ENCODE measurements at places on chromosomes 3 and 15. TPM values are rescaled to one million over a fixed set of nuclear protein-coding genes. Genes with fewer than 3 reads are reported as not detected.

C2CD4B gene
- not detected for total RNA-seq

- peak; percentile 33 for DNase-seq
These were observed 90.6 kb upstream of the UBE2E2 start for GRCh38 chr3:23112491-23112890.

DNA sequence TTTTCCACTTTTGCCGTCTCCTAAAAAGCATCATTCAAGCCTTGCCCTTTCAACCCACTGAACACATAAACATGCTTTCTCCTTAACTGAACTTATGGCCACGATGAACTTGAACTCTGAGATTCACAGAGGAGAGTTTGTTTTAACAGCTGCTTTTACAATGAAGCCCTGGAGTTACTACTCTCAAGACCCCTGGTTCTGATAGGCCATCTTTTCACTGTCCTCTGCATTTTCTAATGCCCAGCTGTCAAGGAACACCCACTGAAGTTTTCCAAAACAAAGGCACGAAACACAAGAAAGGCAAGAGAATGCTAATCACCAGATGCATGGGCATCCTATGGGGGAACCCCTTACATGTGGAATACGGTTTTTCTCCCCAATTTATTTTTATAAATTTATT, 100.8 kb downstream of the ADAMTS9 start:
- no peak for DNase-seq

GRCh38 chr3:111227216-111227615, 155.6 kb downstream of the NECTIN3 start:
- peak; percentile 80 for DNase-seq

GRCh38 chr3:101646726-101647125, 30.2 kb downstream of the ZBTB11 start:
- peak; percentile 71 for DNase-seq

- no peak for DNase-seq
These were observed 298.2 kb downstream of the KBTBD8 start for GRCh38 chr3:67296039-67296892.

RTP3 gene
- total RNA-seq, result not detected

GRCh38 chr15:31488437-31489204, 162.0 kb downstream of the KLF13 start:
- peak; percentile 78 for DNase-seq

DNA sequence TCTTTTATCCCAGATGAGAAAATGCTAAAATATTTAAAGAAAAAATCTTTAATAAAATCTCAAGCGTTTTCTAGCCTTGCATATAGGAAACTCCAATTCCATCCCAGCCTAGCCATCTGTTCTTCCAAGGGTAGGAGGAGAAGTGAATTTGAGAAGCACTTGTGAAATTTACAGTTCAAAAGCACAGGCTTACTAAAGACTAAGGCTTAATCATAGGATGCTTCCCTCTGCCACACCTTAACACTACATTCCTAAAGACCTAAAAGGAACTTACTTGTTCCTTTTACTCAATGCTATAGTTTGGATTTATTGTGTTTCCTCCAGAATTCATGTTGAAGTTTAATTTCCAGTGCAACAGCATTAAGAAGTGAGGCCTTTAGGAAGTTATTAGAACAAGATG, 764.8 kb upstream of the CADM2 start:
- DNase-seq, result peak; percentile 62

- peak; percentile 50 for DNase-seq
These were observed 17.2 kb downstream of the CCDC80 start for GRCh38 chr3:112623717-112624116.

RASGRP1 gene
- total RNA-seq, result under 0.01 TPM

- no peak for DNase-seq
These were observed 1.4 kb downstream of the U2SURP start for GRCh38 chr3:143002727-143003126.

GRCh38 chr3:49120096-49120437, 556 bp downstream of the USP19 start:
- no peak for DNase-seq

ANKUB1 gene
- 0.17 TPM for total RNA-seq

GRCh38 chr15:50353975-50354837, 792 bp downstream of the GABPB1 start:
- peak; percentile 91 for DNase-seq

ACP3 gene
- total RNA-seq, result not detected
